CD4-positive, alpha-beta T cell treated with Interleukin-6 at 100 ng/mL for 8 hours (primary cell): ENCODE measurements at places on chromosomes 6 and 20.

DNA sequence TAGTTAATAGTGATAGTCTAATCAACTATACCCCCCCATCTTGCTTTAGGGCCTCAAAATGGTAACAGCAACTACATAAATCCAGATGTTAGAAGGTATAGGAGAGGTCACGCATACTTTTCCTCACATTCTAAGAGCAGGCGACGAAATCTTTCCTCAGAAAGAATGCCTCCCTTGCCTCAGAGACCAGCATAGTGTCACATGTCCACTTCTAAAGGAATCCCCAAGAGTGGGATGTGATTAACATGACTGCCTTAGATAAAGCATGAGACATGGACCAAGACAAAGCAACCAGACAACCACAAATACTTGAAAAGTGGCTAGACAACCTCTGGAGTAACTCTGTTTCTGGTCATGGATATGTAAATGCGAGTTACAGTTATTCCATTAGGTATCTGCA lies 710.7 kb downstream of the EYS start:
- DNase-seq: no peak

GRCh38 chr6:96939007-96939805 lies 14.7 kb downstream of the KLHL32 start:
- DNase-seq: no peak

- no peak for DNase-seq
These were observed 111.8 kb upstream of the QKI start for GRCh38 chr6:163302747-163303146.

- no peak for DNase-seq
These were observed 133.2 kb downstream of the B3GAT2 start for GRCh38 chr6:70823651-70824050.

GRCh38 chr6:7048894-7049293 lies 58.9 kb upstream of the RREB1 start:
- DNase-seq: no peak

DNA sequence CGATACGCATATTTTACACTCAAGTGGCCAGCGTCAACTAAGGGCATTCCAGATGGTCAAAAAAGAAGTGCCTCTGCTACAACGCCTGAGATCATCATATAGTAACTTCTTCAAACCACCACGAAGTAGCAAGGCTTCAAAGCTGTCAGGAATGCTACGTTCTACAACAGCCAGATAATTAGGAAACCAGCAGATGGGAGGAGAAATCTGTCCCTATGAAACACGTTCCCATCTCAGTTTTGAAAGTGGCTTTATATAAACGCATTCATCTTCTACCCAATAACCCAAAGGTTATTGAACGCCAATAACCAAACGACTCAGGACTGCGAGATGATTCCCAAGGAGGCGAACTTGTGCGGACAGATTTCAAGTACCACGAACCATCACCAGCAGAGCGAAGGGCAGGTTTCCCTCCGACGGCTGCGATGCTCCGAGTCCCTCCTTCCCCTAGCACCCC lies 1.2 kb downstream of the ABHD12 start:
- no peak for DNase-seq

GRCh38 chr6:26233649-26234420 lies 131.2 kb upstream of the BTN3A2 start:
- DNase-seq: peak; percentile 79

GRCh38 chr6:163825033-163825432 lies 410.5 kb downstream of the QKI start:
- no peak for DNase-seq

GRCh38 chr6:39951716-39952115 lies 17.5 kb upstream of the MOCS1 start:
- no peak for DNase-seq

DNA sequence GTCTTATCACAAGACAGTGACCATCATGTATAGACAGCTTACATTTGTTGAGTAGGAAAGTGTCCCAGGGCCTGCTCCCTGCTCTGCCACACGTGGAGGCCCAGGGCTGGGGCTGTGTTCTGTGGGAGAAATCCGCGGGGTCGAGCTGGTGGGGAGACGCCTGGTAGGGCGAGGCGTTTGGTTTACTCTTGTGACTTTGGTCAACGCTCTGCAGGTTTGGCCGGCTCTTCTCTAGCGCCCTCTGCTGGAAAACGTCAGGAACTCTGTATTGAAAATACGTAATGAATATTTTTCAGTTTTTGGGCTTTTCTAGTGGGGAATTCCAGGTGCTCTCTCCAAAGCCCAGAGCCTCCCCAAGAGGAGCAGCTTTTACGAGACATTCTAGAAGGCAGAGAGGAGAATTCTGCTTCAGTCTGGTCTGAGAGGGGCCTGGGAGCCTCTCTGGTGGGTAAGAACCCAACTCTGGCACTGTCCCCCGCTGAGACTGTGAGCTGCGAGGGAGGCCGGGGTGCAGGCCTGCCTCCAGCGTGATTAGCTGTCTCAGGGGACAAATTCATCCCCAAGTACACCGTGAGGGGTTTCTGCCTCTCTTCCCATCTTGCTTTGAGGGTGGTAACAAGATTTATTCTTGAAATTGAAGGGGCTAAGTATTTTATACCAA lies 112.6 kb upstream of the RALGAPA2 start:
- DNase-seq: peak; percentile 23

DNA sequence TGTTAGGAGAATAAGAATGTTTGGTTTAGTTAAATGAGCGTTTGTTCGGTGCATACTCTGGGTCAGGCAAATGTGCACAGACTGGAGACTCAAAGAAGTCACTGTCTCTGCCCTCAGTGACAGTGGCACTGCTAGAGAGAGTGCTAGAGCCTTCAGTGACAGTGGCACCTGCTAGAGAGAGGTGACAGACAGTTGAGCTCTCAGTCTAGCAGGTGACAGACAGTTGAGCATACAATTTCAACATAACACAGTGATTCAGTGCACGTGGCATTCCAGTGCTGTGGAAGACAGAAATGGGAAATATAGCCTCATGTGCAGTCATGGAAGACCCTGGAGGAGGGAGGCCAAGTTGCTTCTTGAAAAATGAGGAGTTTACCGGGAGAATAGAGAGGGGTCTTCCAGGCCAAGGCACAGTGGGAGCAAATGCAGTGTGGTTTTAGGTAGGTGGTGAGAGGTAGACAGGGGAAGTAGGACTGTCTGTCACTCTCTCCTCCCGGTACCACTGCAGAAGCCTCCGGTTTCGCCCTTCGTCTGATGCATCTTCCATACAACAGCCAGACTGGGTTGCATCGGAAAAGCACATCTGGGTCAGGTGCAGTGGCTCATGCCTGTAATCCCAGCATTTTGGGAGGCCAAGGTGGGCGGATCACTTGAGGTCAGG lies 107.9 kb upstream of the CLDN20 start:
- DNase-seq: no peak

GRCh38 chr20:34891166-34892062 lies 15.0 kb downstream of the ACSS2 start:
- DNase-seq: peak; percentile 39

- DNase-seq: no peak
These were observed 4.3 kb downstream of the AKAP7 start for GRCh38 chr6:131139599-131139998.

DNA sequence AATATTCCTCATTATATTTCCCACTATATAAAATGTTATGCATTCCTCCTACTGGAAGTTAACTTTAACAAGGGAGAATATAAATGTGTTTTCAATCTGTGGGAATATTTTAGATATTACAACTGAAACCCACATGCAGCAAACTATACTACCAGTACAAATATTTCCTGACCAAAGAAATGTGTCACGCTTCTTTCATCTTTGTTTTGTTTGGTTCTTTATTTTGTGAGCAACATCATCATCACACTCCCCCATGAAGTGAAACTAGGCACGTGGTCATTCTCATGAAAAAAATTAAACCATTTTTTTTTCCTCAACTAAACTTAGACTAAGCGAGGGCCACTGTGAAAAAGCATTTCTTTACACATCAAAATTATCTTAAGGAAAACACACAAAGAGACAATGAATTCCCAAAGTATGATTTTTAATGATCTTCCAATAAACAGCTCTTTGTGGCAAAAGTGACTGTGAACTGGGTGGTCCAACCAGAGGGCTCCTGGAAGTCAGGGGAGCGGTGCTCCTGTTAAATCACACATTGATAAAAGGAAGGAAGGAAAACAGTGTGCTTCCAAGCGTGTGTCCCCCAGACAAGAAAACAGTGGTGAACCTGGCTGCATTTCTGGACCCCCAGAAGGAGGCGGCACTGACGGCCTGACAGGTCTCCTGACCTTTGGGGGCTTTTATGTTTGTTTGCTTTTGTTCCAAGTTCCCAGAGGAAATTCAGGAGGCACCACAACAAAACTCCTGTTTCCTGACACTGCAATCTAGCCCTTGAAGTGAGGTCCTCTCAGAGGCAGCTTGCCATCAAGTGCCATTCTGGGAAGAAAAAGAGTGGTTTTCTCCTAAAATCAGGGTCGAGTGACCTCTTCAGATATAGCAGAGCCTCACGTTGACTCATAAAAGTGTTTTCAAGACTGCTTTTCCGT lies 166.8 kb upstream of the FOXQ1 start:
- no peak for DNase-seq

DNA sequence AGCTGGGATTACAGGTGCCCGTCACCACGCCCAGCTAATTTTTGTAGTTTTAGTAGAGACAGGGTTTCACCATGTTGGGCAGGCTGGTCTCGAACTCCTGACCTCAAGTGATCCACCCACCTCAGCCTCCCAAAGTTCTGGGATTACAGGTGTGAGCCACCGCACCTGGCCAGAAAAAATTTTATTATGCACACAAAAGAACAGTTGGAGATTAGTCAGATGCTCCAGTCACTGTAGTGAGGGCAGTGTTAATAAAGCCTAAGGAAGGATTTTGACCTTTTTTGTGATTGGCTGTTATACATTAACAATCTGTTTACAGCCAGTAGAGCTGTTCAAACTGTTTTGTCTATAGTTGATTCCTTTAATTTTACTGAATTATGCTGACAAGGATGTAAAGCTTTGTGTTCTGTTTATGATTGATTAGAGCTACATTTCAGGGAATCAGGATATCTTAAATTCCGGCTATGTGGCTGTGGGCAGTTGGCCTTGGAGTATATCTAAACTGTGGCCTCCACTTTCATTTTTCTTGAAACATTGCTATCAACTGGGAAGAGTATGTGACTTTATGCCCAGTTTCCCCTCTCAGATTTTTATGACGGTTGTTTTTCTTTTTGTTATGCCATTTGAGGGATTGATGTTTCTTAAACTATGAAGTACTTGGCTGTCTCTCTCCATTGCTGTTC lies 9.9 kb downstream of the ZSWIM3 start:
- no peak for DNase-seq

- no peak for DNase-seq
These were observed 80.1 kb upstream of the PTPRK start for GRCh38 chr6:128600397-128600951.

DNA sequence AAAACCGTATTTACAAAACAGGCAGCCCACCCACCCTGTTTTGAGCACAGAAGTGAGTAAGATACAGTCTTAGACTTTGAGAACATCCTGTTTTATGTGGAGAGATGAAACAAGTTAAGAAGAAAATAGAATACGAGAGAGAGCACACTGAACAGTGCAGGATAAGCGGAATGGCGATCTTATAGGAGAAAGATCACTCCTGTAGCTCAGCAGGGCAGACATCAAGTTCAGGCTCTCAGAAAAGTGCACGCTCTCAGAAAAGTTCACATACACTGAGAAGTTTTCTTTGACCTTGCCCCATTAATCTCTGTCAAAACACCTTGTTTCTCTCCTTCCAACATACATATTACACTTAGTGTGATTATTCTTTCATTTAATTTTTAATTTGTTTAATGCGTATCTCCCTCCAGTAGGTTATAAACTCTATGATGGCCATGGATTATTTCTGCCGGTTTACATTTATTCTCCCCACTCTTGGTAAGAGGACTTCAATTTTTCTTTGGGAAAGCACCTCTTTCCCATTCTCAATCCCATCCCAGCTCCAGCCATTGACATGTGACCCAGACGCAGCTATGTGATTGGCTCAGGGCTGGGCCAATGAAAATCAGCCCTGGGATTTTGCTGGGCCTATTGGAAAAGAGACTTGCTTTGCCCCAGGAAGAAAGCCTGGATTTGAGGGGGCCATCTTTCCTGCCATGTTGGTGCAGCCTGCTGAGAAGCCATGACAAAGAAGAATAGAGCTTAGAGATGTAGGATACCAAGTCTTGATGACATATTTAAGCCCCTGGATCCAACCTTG lies 16.2 kb downstream of the KCNB1 start:
- DNase-seq: no peak

GRCh38 chr20:32628960-32629530 lies 43.9 kb upstream of the NOL4L start:
- DNase-seq: no peak

- no peak for DNase-seq
These were observed 107.7 kb upstream of the JAG1 start for GRCh38 chr20:10781526-10781925.

DNA sequence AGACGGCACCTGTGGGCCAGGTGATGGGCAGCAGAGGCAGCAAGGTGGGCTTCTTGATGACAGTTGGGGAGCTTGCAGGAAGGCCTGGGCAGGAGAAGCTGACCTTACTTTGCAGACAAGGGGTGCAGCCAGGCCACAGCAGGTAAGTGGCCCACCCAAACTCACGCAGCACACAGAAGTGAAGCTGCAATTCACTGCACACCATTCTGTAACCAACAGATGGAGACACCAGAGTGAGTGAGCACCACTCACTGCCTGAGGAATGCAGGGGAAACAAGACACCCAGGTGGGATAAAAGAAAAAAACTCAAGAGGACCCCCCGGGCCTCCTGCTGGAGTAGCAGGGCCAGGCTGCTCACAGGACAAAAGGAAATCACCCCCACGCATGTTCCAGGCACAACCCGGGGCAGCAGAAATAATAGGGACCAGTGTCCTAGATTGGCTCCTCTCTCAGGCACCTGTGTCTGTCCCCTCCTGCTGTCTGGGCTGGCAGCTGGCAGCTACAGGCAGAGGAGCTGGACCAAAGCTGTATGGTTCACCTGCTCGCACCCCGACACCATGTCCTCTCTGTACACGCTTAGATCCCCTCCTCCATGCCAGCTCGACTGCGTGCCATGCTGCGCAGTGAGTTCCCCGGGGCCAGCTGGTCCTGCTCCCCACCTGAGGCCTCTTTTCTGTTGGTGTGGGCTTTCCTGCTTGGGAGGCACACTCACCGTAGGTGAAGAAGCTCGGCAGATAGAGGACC lies 4.9 kb downstream of the MTCH1 start:
- DNase-seq: no peak

GRCh38 chr6:133977983-133978895 lies 25.2 kb downstream of the TBPL1 start:
- DNase-seq: no peak

DNA sequence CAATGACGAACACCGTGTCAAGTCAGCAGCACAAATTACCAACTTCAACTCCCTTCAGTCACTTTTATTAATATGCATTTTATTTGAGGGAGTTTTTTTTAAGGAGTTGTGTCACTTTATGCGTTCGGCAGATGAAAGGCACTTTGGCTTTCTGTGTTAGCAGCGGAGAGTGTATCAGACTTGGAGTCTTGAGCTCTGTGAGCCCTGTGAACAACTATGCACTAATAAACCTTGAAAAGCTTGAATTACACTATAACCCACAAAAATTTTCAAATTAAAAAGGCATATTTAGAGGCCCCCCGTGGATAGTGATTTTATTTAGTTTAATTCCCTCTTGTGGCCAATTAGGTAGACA lies 335.3 kb upstream of the NT5E start:
- no peak for DNase-seq
